ENCODE measurements at places on chromosomes 12 and 14.

GRCh38 chr12:70722584-70723343 is 85.5 kb upstream of the PTPRB start:
- no peak for DNase-seq

DNA sequence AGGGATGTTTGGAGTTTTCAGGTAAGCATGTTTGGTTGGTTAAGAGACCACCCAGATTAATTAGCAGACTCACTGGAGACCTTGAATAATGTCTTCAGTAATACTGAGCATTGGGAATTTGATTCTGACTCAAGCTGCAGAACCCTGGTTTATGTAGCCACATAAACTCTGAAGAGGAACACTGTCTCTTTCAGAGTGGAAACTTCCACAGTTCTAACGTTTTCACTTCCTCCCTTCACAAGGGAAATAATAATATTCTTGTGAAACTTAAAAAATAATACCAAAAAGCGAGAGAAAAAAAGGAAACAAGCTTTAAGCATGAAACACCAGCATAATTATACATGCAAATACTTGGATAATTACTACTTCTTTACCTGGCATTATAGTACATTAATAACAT is 40.0 kb upstream of the ST8SIA1 start:
- DNase-seq: no peak

DNA sequence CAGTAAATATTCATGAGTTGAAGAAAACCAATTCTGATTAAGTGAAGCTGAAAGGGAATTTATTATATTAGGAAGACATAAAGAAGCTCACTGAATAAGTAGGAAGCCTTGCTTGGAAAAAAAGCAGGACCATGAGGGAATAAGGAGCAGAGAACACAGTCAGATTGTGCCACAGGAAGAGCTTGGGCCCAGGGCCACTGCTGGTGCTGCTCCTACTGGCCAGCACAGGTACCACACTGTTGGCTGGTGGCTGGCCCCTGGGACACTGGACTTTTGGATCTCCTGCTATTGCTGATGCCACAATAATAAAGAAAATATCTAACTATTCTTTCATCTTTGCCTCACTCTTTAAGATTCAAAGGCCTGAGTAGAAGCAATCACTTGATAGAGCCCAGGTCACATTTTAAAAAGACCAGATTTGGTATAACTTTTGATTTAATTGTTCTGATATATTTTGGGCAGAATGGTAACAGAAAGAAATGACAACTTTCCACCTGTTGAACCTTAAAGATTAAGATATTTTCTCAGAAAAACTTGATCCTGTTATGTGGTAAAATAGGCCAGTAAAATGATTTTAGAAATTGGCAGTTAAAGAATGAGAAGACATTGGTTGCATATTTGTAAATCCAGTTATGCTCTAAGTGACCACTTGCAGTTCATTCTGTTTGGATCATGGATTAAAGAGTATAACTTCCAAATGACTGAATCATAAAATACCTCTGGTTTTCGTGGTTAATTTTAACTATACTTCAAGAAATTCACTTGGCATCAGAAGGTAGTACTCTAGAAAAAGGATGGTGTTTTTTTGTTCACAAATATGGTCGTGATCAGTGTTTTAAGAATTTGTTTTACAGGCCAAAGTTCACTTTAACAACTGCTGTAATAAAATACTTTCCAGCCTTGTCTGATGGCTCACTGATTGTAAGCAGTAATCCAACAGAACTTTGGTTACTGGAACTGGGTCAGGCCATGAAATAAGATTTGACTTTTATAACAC is 68.3 kb downstream of the DERA start:
- peak; percentile 89 for DNase-seq

DNA sequence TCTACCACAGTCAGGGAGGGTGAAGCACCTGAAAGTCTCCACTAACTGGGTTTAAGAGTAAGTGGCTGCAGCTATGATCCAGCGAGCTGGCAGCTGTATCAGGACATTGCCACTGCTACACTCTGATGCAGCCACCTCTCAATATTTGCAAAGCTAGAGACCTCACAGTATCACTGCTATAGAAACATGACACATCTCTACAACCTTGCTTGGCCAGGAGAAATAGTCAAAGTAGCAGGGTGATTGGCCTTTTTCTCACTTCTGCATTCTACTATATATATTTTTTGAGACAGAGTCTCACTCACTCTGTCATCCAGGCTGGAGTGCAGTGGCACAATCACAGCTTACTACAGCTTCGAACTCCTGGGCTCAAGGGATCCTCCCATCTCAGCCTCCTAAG is 9.3 kb upstream of the FMNL3 start:
- no peak for DNase-seq

GRCh38 chr12:95951515-95951914 is 8.4 kb downstream of the AMDHD1 start:
- no peak for DNase-seq

DNA sequence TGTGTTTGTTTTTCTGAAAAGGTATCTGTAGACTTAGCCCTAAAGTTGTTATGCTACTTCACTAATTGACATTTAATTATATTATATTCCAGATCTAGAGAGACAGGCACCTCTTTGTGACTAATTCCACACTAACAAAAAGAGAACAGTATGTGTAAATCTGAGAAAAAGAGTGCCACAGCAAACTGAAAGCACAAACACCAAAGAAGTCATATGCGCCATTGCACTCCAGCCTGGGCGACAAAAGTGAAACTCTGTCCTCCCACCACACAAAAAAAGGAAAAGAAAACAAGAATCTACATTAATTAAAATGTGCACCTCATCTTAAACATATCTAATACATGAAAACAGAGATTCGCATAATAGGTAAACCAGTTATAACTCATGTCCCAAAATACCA is 4.4 kb upstream of the CSRNP2 start:
- no peak for DNase-seq

DNA sequence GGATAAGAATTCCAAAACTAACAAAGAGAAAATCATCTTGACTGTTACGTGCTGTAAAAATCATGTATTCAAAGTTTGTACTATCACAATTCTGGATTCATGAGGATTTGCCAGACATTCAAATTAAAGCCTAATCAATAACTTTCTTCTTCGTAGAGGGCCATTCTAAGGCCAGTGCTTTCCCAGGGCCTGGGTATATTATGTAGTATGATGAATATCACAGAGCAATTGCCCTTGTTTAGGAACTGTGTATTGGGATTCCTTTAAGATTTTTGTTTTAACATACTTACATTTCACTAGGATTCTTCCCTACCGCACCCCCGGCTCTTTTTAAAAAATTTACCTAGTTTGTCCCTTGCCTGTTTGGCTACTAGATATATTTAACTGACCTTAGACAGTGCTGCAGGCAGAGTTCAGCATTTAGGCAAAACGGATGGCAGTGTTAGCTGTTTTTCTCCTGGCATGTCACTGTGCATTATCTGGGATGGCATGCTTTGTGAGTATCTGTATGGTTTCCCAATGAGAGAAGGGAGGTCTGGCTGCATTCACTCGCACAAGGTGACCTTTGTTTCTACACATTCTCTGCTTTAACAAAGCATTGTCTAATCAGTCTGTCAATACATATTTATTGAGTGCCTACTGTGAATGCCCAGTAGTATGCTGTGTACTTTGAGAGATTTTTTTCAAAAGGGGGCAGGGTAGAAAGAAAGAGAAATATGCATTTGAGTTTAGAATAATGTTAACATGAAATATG is 63.3 kb downstream of the ERC1 start:
- DNase-seq: no peak

- DNase-seq: no peak
These were observed 481.6 kb downstream of the PCNX1 start for GRCh38 chr14:71388862-71389261.

- DNase-seq: no peak
These were observed 39.7 kb upstream of the VRK1 start for GRCh38 chr14:96757456-96757855.

DNA sequence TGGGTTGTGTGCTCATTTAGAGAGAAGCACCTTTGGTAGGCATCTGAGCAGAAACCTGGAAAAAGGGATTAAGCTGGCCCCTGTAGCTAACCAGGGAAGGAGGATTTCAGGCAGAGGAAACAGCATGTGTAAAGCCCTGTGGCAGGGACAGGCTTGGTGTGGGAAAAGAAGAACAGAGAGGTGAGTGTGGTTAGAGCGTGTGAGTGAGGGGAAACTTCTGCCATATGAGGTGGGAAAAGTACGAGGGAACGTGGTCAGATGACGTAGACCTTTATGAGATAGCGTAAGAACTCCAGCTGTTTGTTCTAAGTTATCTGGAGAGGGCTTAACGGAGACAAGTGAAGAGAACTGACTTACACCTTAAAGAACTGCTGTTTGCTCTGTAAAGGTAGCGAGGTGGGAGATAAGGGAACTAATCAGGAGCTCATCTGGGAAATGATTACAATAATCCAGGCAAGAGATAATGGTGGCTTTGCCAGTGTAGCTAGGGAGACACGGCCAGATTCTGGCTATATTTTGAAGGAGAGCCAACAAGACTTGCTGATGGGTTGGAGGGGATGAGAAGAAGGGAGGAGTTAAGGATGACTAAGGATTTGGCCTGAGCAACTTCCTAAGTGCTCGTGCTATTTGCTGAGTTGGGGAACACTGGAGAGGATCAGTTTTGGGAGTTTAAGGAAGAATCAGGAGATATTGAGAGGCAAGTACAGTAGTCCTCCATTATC is 234.0 kb downstream of the ETNK1 start:
- no peak for DNase-seq

- no peak for DNase-seq
These were observed 25.8 kb downstream of the ACVR1B start for GRCh38 chr12:51977320-51977753.

- DNase-seq: no peak
These were observed 1.8 kb downstream of the ARID2 start for GRCh38 chr12:45731190-45731775.

DNA sequence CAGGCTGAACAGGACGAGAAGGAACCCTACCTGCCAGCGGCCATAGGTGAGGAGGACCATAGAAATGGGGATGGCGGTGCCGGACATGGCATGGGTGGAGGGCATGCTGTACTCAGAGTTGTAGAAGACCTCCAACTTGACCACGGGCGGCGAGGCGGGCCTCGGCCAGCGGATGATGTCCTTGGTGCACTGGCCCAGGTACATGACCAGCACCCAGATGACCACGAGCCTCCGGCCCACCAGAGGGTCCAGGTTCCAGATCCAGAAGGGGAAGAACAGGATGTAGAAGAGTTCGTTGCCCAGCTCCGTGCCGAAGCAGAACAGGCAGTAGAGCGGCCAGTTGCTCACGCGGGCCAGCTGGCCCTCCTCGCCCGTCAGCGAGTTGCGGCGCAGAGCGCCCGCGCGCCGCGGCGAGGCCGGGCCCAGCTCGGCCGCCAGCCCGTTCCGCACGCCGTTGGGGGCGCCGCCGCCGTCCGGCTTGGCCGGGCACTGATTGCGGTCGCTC is 582 bp downstream of the SGPP1 start:
- DNase-seq: no peak

GRCh38 chr12:16421806-16422205 is 74.4 kb downstream of the MGST1 start:
- no peak for DNase-seq

DNA sequence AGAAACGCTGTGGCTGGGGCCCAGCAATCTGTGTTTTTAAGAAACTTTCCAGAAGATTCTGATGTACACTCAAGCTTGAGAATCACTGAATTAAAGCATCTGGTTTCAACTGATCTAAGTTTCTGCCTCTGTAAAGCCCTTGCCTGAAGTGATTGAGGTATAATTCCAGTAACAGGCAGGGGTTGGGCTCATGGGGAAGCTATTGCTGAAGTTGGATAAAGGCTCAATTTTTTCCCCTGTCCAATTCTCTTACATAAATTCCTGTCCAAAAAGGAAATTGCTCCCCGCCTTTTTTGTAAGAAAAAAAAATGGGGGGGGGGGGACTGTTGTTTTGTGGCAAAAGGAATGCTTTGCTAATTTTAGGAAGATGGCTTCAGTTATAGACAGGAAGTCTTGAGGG is 337.4 kb downstream of the NUAK1 start:
- no peak for DNase-seq

GRCh38 chr12:79775355-79776027 is 84.7 kb upstream of the PAWR start:
- no peak for DNase-seq

GRCh38 chr14:36067428-36068187 is 108.9 kb downstream of the PTCSC3 start:
- DNase-seq: no peak

GRCh38 chr12:55258303-55258702 is 13.9 kb downstream of the OR6C74 start:
- DNase-seq: no peak

DNA sequence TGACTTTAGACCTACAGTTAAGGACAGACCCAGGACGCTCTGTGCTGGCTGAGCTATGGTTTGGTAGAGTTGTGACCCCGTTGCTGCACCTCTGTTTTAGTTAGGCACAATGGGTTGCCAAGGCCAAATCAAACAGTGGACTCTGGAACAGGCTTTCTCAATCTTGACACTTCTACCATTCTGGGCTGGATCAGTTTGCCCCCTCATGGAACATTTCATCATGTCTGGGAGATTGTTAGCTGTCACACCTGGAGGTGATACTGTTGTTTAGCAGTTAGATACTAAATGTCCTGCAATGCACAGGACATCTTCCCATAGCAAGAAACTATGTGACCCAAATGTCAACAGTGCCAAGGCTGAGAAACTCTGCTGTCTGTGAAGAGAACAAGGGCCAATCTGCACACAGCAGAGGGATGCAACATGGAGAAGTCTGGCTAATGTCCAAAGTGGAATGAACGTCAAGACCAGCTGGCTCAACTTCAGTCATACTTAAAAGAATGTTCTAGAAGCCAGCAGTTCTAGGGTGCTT is 65.6 kb upstream of the DICER1 start:
- DNase-seq: peak; percentile 14

GRCh38 chr14:26596543-26597061 is 1.2 kb downstream of the NOVA1 start:
- no peak for DNase-seq

DNA sequence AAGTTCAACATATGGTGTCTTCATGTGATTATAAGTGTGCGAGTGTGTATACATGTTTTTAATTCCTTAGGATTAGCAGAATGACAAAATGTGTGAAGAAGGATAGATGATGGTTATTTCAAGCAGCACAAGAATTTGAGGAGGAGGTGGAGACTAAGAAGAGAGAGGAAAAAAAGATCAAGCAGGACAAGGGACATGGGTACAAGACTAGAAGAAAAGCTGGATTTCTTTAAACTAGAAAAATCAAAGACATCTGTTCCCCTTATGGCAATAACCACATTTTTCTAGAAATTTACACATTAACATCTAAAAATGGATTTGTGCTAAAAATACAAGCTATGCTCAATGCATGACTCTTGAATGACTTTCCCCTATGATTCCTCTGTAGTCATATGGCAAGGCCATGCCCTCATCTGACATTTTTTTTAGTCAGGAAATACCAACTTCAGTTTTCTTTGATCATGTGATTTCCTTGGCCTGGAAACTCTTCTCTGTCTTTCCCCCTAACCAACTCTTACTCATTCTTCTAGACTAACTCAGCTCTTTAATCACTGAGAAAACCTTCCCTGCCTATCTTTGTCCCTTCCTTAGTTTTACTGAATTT is 435.8 kb downstream of the NRXN3 start:
- DNase-seq: peak; percentile 89

GRCh38 chr14:58071341-58071740 is 80.7 kb downstream of the ARMH4 start:
- no peak for DNase-seq

All from AG04449 (cell line).